Karpas-422 (cell line): ENCODE measurements at places on chromosomes 4 and X.

DNA sequence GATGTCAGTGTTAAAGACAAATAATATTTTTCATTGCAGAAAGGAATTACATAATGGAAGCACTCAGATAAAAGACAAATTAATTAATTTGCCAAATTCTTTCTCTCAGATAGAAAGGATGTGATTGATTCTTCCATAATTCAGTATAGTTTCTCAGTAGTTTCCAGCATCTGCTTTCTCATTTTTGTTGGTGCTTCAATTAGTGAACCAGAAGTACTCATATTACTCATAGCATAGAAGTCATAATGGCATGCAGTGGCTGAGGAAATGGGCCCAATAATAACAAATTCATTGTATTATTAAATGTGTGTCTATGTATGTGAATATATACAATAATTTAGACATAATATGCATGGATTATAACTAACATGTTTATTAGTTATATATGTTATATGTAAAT, 393.3 kb upstream of the TRAM1L1 start:
- no peak for DNase-seq

GRCh38 chr4:4560642-4561041, 18.8 kb upstream of the STX18 start:
- no peak for DNase-seq

- DNase-seq, result no peak
These were observed 45.1 kb downstream of the UGT2A2 start for GRCh38 chr4:69594382-69594781.

GRCh38 chrX:20352935-20353336, 86.2 kb upstream of the RPS6KA3 start:
- DNase-seq, result no peak

DNA sequence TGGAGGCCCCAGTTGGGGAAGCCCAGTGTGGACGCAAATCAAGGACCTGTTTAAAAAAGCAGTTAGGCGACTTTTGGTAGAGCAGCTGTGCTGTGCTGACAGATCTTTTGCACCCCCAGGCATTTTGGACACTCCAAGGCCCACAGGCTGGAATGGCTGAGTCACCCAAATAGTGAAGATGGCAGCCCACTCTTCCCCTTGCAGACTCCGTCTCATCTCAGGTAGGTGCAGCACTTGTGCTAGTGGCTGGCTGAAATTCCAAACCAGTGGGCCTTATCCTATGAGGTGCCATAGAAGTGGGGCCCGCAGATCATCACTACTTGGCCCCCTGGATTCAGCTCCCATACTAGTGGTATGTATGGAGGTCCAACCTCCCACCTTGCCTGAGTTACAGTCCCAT, 42.8 kb downstream of the CPXCR1 start:
- DNase-seq, result no peak
